ENCODE measurements at places on chromosomes 7 and 10.

- no peak for DNase-seq
Observed at GRCh38 chr7:131250331-131250730, 77.3 kb upstream of the MKLN1 start.

- DNase-seq = no peak
Observed at GRCh38 chr10:15365692-15366091, 5.4 kb downstream of the FAM171A1 start.

DNA sequence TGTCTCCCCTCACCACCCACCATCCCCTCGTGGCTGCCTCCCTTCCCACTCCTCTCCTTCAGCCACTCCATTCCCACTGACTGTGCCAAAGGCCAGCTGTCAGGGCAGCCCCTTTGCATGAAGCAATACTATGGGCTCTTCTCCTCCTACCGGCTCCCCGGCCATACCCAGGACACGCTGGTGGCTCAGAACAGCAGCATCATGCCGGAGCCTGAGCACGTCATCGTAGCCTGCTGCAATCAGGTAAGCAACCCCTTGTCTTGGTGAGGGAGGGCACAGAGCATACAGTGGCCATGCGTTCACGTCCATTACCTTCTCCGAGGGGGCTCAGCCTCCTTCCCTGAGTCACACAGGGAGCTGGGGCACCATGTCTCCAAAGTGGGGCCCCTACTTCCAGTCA lies 11.6 kb downstream of the CHAT start:
- DNase-seq = no peak

DNA sequence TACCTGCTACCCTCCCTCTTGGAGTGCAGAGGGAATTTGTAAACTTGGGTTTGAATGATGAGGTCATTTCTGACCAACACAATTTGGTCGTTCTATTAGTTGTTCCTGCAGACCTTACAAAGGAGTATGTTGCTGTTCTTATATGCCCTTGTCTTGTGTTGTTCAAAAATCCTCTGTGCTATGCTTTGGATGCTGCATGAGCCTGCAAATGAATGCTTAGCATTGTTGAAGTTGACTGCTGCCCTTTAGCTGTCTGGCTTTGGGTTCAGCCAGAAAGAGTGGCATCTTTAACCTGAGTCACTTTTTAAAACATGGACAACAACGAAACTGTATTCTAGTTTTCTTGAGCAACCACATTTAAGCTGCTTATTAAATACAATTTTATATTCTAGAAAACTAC lies 80.3 kb downstream of the SND1 start:
- DNase-seq = no peak

- DNase-seq = no peak
Observed at GRCh38 chr10:118101501-118101900, 54.8 kb upstream of the RAB11FIP2 start.

- no peak for DNase-seq
Observed at GRCh38 chr10:112215342-112215774, 31.8 kb upstream of the GPAM start.

GRCh38 chr10:123135415-123136141 lies at the start of gene HMX3:
Gene HMX3 (plus strand): TSS chr10:123135970. CDS start chr10:123136051, 81 bp downstream.
- DNase-seq = no peak

DNA sequence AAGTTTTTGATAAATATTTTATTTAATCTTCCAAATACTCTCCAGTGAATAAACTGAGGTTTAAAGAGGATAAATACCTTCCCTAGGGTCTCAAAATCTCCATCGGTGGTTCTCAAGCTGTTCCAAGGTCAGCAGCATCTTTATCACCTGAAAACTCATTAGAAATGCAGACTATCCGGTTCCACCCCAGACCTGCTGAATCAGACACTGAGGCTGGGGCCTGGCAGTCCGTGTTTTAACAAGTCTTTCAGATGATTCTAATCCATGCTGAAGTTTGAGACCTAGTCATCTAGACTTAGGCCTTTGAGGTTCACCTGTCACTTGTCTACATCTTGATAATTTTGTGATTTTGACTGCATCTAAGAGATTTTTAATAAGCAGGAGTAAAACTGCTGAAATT lies 37.5 kb downstream of the PLEKHA8 start:
- no peak for DNase-seq

DNA sequence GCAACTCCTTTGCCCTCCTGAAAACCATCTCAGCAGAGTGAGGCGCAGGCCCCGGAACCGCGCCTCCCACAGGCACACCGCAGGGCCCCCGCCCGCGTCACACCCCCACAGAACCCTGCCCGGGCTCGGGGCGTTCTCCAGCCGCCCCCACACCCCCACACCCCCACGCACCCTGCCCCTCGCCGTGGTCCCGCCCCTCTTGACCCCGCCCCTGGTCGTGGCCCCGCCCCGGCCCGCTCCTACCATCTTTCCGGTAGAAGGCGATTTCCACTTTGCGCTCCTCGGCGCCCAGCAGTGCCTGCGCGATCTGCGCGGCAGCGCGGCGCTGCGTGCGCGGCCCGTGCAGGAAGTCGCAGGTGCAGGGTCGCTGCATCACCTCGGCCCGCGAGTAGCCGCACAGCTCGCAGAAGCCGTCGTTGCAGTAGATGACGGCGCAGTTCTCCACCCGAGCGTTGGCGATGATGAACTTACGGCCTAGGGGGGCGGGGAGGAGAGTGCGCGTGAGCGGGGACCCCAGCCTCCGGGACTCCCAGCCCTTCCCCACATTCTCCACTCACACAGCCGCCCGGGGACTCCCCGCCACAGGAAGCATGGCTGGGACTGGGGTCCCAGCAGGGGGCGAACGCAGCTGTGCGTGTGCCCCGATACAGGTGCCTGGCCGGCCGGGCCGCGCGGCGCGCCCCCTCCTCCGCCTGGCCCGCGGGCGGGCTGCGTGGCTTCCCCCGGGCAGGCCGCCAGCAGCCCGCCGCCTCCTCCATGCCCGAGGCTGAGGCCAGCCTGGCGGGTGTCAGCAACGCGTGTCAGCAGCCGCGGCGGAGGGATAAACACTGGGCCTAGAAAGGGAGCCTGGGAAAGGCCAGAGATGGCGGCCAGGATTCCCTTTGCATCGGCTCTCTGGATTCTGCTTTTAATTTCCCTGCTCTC lies 3.4 kb downstream of the KCNH2 start:
- no peak for DNase-seq

GRCh38 chr10:2839081-2839725 lies 228.1 kb upstream of the PFKP start:
- peak; percentile 5 for DNase-seq

GRCh38 chr10:65993451-65993850 lies 932.4 kb upstream of the LRRTM3 start:
- no peak for DNase-seq

DNA sequence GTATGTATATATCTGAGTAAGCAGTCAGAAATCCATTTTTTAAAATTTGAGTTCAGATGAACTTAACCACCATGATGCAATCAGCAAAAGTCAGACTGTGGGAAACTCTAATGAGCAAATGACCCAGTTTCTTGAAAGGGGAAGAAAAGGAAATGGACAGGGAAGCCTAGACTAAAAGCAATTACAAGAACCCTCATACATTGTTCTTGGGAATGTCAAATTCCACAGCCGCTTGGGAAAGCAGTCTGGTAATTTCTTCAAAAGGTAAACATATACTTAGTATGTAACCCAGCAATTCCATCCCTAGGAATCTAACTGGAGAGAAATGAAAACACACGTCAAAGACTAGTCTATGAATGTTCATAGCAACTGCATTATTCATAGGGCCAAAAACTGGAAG lies 16.4 kb upstream of the FOXK1 start:
- DNase-seq = no peak

- no peak for DNase-seq
Observed at GRCh38 chr10:51510231-51510630, 189.2 kb downstream of the CSTF2T start.

- no peak for DNase-seq
Observed at GRCh38 chr10:32169556-32169955, 113.3 kb upstream of the KIF5B start.

DNA sequence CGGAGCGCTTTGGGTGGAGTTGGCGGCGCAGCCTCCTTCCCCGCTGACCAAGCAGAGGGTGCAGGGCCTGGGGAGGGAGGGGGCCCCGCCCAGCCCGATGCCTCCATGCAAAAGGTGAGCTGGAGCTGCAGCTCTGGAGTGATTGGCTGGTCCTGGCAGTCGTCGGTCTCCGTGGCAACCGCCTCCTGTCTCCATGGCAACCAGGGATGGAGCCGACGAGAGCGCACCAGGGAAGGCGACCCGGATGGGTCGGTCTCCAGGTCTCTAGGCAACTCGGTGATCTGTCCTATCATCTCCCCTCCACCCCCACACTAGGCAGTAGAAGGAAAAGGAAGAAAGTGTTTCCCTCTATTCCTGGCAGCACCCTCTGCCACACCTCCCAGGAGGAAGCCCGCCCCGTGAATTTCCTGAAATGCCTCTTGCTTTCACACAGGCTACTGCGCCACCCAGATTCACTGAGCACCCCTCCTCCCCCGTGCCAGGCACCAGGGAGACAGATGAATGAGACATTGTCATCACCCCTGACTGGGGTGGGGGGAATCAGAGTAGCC lies 647 bp upstream of the NACAD start:
- peak; percentile 44 for DNase-seq

DNA sequence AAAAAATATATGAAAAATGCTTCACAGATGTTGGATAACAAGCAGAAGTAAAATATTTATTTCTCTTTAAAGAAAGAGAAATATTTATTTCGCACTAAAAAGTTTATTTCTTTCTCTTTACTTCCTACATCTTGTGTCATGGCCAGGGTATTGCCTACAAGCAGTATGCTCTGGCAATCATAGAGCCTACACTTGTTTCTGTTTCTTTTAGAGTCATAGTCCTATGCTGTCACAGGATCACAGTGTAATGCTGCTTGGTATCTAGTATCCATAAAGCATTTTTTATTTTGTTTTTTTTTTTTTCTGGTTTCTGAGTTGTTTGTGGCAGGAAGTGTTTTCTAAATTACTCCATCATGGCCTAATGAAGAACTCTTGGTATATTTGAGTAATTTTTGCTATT lies 116.0 kb downstream of the ATRNL1 start:
- no peak for DNase-seq

- no peak for DNase-seq
Observed at GRCh38 chr7:39265641-39266591, 288.2 kb downstream of the POU6F2 start.

GRCh38 chr7:137329411-137329810 lies 14.1 kb downstream of the PTN start:
- DNase-seq = no peak

DNA sequence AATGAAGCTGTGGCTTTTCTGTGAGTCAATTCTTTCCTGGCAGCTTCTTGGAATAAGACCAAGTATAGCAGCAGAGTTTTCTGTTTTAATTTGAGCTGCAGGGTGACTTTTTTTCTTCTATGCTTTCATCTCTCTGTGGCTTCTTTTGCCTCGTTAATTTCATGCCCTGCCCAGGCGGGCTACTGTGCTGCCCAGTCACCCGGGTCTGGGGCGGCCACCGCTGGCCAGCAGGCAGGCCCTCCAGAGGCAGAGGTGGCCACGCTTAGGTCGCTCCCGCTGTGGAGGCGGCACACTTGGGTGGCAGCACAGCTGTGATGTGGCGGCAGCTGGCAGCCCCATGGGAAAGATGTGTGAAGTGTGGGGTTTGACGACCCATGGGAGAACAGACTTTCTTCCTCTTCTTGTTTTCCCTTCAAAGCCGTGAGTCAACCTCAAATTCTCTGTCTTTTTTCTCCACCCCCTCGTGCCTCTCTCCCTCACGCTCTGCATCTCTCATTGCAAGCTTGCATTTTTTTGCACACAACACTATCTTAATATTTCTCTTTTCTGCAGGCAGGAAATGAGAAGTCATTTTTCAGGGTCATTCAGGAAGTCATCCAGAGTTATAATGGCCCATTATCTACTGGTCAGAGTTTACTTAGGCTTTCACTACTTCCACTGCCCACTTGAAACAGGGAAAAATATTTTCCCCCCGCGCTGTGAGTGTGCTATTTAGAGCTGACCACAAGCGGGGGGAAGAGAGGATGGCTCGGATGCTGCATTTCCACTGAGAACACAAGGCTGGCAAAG lies 67.8 kb downstream of the EGFR start:
- DNase-seq = no peak

- no peak for DNase-seq
Observed at GRCh38 chr10:18759575-18759974, 100.3 kb downstream of the ARL5B start.

DNA sequence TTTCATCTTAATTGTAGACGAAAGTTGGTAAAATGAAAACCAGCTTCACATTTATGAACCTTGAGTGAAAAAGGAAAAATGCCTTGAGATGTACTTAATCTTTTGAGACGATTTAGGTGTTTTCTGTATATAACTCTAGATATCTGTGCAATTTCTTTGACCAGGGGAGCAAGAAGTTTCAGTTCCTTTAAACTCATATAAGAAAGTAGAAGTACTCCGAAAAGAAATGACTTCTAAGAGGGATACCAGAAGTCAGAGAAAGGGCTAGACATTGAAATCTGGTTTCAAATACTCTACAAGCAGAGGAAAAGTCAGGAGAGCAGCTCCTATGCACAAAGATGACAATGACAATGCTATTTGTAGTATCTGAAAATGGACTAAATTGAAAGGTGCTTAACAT lies 303.7 kb downstream of the BAMBI start:
- no peak for DNase-seq

DNA sequence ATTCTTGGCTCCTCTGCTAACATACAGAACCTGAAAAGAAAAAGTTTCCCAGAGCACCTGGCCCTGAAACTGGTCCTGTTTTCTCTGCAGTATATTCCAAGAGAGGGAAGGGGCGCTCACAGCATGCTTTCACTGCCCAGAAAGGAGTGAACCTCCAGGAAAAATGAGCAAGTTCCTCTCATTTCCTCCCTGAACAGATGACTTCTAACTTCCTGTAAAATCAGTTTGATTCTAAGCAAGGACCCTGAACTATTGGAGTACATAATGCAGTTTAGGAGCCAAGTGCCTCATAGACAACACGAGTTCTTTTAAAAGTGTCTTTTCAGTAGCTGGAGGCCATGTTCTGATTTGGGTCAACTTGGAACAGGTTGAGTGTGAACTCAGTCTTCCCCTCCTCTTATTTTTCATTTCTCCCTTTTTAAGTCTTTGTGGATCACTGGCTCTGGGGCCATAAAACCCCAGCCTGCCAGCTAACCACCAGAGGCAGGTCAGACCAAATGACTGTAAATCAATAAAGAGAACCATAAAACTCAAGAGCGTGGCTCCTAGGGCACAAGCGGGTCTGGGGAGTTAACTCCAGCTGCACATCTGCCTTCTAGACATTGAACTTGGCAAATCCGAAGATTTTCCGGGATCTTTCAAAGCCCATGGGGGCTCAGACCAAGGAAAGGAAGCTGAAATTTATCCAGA lies 5.9 kb upstream of the LRRC18 start:
- DNase-seq = no peak

DNA sequence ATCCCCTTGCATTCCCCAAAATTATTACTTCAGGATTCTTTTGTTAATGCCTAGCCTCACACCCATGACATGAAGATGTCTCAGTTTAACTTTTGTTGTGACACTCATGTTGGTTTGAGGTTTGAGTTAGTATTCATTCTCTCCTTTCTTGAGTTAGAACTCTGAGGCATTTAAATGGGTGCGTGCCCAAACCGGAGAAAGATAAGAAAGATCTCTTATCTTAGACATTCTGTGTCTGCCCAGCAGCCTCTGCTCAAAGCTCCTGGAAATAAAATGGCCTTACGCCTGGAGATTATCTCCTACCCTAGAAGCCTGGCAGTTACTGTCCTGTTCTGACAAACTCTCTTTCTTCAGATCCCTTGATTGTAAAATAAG lies 26.3 kb downstream of the WBP1L start:
- DNase-seq = no peak

GRCh38 chr7:112546723-112547513 lies 66.1 kb downstream of the LSMEM1 start:
- DNase-seq = no peak

All from right renal pelvis (tissue), 4 donors.